Right cardiac atrium (tissue), 5 donors: ENCODE measurements at places on chromosomes 4 and X. TPM values are rescaled to one million over a fixed set of nuclear protein-coding genes. Genes with fewer than 3 reads are reported as not detected.

DNA sequence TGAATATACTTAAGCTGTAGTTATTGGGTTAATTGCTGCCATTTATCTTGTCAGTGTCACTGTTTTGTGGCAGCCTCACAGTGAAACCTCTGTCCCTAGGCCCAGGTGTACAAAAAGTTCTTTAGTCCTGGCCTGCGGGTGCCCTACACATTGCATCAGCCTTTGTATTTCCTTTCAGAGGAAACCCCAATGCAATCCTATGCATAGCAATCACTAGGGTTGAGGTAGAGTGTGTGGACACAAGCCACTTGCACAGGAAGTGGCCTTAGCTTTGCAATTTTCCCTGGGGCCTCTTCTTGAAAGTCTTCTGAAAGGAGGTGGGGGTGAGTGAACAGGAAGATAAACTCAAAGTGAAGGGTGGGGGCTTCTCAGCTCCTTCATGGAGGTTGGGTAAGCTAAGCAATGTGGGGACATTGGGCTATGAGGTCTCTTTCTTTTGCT is 27.8 kb downstream of the VSIG4 start:
- DNase-seq, result no peak

- DNase-seq, result no peak
Observed at GRCh38 chr4:14125375-14126129, 498.0 kb upstream of the BOD1L1 start.

DNA sequence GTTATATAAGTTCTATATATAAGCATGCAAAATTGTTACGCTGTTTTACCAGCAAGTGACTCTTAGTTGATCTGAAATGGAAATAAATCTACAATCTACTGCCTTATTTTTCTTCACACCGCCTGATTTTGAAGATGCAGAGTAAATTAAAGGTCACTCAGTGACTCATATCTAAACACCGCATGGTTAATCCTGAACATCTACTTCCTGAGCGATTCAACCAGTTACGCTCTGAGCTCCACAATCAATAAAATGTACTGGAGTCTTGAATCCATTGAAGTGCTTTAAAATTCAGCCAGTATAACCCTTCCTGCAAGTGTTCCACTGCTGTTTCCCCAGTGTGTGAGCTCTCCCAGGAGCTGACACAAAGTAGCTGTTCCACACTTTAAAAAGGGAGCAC is 192.8 kb downstream of the SLC7A11 start:
- no peak for DNase-seq

DNA sequence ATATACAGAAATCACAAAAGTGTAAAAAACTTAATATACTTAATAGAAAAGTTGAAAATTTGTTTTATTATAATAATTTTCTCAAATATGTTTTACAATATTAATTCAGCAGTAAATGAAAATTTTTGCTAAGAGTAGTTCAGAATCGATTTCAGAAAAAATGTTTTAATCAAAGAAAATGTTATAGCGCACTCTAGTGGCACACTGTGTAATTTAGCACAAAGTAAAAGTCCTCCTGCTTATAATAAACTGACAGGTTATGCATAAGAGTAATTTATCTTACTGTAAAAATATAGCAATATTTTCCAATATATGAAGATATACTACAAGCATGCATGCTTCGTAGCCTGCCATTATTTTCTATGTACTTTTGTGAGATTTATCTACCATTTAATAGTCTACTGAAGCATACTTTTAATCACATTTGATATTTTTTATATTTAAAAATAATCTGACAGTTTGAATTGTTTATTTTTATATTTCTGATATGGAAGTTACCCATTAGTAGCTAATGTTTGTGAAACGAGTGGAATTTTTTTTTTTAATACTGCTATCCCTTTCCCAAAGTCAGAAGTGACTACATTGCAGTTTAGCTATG is 217.9 kb upstream of the KLHL4 start:
- no peak for DNase-seq

- DNase-seq, result no peak
Observed at GRCh38 chr4:80139671-80140070, 57.6 kb upstream of the PRDM8 start.

DNA sequence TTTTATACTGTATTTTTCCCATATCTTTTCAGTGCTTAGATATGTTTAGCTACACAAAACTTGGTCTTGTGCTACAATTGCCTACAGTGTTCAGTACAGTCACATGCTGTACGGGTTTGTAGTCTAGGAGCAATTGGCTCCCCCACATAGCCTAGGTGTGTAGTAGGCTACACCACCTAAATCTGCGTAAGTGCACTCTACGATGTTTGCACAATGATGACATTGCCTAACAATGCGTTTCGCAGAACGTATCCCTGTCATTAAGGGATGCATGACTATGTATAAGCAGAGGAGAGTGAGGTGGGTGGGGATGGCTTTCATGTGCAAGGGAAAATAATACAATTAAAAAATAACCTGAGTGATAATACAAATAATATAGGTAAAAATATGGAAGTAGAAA is 131.4 kb downstream of the GBA3 start:
- DNase-seq, result no peak

UCP1 gene
- not detected for total RNA-seq
